CD4-positive, alpha-beta T cell treated with Interleukin-17A for 4 hours (primary cell): ENCODE measurements at places on chromosomes 1 and 21.
A peak's percentile ranks its signal among the peaks of the same experiment; 100 is the strongest.

DNA sequence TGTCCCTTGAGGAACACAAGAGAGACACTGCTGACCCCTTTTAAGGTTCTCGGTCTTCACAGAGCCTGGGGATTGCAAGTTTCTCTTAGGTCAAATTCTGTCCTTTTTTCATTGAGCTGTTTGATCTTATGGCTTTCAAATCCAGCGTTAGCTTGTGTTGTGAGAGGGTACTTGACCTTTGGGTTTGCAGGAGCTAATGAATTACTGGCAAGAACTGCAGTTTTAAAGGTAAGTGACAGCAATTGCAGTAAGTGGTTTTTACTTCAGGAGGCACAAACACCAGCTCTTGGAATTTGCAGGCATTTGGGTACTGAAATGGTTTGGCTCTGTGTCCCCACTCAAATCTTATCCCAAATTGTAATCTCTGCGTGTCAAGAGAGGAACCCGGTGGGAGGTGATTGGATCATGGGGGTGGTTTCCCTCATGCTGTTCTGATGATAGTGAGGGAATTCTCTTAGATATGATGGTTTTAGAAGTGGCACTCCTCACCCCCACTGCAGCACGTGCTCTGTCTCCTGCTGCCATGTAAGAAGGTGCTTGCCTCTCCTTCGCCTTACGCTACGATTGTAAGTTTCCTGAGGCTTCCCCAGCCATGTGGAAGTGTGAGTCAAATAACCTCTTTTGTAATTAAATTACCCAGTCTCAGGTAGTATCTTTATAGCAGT lies 134.5 kb upstream of the LYPLAL1 start:
- DNase-seq, result no peak

DNA sequence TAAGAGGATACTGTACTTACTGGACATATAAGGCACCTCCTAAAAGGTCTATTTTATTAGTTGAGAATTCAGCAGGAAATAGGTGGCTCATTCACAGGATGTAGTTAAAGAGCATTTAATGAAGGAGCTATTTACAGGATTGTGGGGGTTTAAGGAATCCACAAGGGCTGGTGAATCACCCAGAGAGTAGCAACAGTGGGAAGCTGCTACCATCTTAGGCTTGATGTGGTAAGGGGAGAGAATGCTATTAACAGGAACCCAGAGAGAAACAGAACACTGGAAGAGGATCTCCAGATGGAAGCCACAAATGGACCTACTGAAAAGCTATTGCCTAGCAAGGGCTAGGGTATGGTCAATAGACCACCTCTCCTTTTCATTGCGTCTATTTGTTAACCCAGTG lies 52.0 kb upstream of the COL11A1 start:
- no peak for DNase-seq

DNA sequence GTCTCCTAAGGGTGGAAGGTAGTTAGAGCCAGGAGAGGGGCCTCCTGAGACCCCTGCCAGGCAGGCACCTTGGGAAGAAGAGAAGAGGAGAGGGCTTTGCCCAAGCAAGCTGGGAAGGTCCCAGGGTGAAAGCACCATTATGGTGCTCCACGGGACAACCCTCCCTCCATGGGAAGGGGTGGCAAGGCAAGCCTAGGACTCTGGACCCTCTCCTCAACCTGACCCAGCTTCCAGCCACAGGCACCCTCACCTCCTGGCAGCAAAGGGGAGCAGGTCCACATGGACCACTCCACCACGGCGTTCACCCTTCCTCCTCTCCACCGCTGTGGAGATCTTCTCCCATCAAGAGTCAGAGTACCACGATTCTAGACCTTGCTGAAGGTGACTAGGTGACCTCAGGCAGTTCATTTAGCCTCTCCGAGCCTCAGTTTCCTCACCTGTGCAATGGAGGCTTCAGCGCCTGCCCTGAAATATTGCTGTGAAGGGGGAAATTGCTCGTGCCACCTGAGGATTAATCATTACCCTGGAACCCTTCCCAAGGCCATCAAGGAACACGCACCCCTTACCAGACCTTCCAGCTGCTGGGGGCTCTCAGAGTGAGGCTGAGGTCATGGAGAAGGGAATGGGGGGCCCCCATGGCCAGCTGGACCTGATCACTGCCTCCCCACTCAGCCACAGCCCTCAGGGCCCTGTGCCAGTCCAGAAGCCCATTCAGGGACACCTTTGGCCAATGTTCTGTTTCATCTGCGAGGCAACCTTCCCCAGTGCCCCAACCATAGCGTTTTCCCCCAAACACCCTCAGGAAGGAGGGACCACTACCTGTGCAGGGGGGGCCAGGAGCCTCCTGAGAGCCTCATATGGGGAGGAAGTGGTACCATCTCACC lies 1.6 kb downstream of the RAP1GAP start:
- DNase-seq, result no peak

GRCh38 chr1:212037900-212038299 lies 2.4 kb downstream of the DTL start:
- DNase-seq, result no peak

GRCh38 chr1:82813386-82813785 lies 1012.7 kb downstream of the ADGRL2 start:
- no peak for DNase-seq

GRCh38 chr1:230408971-230409370 lies 17.2 kb downstream of the PGBD5 start:
- DNase-seq, result no peak

GRCh38 chr1:53656747-53657530 lies 82.0 kb downstream of the GLIS1 start:
- no peak for DNase-seq

DNA sequence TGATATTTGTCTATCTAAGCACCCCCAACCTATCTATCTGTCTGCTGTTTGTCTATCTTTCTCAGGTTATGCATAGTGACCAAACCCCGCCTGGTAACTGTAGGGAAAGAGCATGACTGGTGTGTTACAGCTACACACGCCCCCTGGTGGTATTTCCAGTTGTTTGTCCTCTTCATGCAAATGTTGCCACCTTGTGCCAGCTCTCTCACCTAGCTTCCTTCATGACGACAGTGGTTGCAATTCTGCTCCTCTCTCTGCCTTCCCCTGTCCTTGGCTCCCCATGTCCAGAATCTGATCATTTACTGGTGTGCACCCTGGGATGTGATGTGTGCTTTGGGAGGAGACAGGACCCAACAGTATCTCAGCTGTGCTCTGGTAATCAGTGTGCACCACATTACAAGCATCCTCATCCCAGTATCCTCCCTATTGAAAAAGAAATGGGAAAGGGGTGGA lies 8.1 kb upstream of the INKA2 start:
- DNase-seq, result peak; percentile 82

- no peak for DNase-seq
Measured at GRCh38 chr21:36117286-36117741, 17.6 kb upstream of the CBR3 start.

DNA sequence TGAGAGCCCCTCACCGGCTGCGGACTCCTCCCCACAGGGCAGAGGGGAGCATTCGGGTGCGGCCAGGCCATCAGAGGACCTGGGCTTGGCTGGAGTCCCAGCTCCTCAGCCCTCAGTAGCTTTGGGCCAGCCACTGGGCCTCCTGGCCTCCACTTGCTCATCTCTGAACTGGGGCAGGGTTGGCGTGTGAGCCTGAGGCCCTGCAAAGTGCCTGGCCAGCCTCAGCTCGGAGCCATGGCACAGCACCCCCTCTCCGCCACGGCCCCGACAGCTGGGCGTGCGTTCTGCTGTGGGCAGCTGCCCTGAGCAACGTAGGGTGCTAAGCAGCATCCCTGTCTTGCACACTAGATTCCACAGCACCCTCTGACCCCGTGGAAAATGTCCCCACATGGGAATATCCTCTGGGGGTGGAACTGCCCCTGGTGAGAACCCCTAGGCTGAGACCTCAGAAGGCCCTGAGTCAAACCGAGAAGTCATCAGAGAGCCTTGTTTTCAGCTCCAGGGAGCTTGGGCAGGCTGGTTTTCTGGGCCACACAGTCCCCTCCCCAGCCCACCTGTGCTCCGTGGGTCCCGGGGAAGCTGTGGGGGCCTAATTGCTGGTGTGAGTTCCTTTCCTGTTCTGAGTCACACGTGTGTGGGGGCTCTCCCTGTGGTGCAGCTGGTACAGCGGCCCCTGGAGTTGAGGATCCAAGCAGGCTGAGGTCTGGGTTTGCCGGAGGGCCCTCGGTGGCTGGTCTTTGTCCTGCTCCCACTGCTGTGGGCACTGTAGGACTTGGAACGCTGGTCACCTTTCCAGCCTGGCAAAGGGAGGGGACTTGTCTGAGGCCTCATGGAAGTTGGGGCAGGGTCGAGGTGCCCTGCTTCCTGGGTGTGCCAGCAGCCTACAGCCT lies 24.5 kb downstream of the TP73 start:
- no peak for DNase-seq

- DNase-seq, result no peak
Measured at GRCh38 chr1:56978819-56979218, 13.0 kb upstream of the C8B start.

GRCh38 chr1:159483501-159483900 lies 44.0 kb downstream of the OR10J1 start:
- DNase-seq, result no peak

DNA sequence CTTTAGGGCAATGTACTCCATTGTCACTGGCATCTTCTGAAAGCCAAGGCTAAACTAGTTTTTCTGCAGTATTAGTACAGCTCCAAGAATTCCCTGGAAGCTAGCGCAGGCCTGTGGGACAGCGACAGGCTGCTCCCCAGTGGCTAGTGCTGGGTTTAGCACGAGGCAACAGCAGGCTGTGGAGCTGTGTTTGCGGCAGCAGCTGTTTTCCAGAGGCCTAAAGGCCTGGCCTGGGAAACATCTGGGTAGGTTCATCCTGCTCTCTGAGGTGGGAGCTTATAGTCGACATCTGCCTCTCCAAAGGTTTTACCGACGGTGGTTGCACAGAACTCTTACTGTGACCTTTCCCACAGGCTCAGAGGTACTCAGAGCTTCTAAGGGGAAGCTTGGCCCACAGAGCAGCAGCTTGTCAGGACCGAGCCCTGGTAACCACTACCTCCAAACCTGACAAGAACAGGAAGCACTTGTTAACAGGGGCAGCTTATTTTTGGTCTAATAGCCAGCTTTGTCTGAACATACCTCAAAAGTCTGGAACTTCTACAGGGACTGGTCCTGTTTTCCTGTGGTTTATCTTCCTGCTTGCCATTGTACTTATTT lies 17.2 kb downstream of the CC2D1B start:
- no peak for DNase-seq

DNA sequence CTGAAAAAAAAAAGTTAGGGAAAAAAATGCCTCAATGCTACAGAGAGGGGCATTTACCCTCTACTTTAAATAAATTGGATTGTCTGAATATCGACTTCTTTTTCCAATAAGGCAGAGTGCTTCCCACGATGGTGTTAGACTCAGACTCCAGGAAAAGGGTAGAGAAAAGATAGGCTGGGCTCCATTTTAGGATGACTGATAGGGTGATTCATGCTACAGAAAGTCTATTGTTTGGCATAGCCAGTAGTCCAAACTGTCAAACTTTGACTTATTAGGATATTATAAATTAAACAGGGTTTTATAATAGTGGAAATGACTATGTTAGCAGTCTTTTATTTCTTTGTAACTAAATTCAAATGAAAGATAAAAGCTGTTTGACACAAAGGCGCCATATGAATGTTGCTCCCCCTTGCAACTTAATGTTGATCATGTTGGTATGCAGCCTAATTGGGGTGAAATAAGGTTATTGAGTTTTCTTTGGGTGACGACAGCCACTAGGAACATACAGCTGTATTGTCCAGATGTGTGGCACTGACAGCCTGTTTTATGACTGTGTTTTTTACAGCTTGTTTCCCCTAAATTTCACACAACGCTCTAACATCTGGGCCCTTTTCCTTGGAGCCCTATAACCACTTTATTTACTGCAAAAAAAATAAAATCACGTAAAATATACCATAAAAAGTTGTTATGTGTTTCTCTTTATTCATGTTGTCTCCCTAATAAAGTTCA lies 69.3 kb downstream of the SPAG17 start:
- no peak for DNase-seq

GRCh38 chr21:23955135-23955843 lies 1652.0 kb downstream of the MRPL39 start:
- no peak for DNase-seq

DNA sequence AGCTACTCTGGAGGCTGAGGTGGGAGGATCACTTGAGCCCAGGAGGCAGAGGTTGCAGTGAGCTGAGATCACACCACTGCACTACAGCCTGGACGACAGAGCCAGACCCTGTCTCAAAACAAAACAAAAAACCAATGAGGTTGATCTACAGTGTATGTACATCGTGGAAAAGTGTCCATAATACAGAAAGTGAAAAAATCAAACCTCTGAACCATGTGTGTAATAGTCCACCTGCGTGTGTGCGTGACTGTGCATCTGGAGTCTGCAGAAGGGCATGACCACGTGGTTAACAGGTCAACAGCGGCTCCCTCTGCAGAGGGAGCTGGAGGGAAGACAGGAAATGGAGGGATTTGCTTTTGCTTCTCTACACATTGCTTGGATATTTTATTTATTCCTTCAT lies 32.4 kb upstream of the ENO1 start:
- no peak for DNase-seq

DNA sequence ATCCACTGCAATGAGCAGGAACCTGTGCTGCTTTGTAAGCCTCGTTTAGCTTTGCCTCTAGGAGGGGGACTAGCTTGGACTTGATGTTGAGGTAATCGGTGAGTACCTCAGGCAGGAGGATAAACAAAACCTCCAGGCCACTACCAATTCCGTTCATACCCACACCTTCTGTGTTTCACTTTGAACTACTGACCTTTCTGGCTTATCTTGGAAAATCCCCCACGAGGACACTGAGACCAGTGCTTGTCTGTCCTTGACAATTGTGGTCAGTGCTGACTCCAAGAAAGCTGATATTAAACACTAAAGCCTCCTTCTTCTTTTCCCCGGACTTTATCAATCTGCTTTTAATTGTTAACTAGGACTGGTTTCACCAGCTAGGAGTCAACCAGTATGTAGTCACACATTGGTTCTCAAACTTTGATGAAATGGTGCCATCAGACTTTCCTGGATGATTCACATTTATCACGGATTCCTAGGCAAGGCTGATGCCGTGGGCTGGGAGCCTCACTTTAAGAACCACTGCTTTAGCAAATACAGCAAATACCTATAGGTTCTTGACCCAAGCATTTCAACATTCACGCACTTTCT lies 52.7 kb downstream of the TGFB2 start:
- no peak for DNase-seq

GRCh38 chr1:51070011-51070410 lies 32.0 kb upstream of the C1orf185 start:
- DNase-seq, result no peak

GRCh38 chr1:72241397-72241796 lies 40.9 kb downstream of the NEGR1 start:
- DNase-seq, result no peak

- no peak for DNase-seq
Measured at GRCh38 chr1:53467391-53467790, 8.2 kb downstream of the DMRTB1 start.

- DNase-seq, result no peak
Measured at GRCh38 chr1:53890522-53890941, 935 bp upstream of the YIPF1 start.

- no peak for DNase-seq
Measured at GRCh38 chr1:217275655-217276398, 355.1 kb downstream of the GPATCH2 start.

DNA sequence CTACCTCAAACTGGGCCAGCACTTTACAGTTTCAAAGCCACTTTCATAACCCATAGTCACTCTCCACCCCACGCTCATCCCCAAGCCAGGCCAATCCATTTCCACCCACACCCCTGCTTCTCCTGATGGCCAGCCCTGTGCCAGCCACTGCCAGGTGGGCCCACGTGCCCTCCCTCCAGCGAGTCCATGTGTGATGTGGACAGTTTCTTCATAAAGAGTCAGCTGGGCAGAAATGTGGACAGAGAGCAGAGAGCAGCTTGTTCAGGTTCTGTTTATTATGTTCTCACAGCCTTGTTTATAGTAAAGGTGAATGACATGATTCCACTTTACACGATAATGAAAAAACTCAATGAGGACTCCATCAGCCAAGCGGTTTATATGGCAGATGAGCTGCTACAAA lies 37.4 kb upstream of the RGS16 start:
- no peak for DNase-seq
